ENCODE measurements at places on chromosomes 13 and 19.
A peak's percentile ranks its signal among the peaks of the same experiment; 100 is the strongest.

DNA sequence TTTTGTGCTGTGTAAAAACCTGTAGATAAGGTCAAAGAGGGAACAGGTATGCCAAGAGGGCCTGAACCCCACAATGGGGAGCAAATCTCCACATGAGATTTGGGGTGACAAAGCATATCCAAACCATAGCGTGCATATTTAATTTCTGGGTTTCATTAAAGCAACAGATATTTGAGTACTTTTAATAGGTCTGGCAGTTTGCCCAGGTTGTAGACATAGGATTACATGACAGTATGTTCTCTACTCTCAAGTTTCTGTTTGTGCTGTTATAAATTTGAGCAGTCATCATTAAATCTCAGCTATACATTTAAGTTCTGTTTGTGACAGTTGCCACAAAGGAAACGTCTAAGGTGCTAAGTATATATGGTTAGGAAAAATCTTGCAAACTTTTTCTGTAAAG is 236.4 kb downstream of the ATP8A2 start:
- no peak for DNase-seq

- no peak for DNase-seq
Measured at GRCh38 chr13:42533336-42533591, 40.7 kb upstream of the TNFSF11 start.

- peak; percentile 62 for DNase-seq
Measured at GRCh38 chr13:77065461-77066147, 38.6 kb upstream of the FBXL3 start.

- peak; percentile 93 for DNase-seq
Measured at GRCh38 chr19:41327576-41328156, 17.7 kb downstream of the CCDC97 start.

GRCh38 chr19:6753178-6754031 is 13.8 kb downstream of the SH2D3A start:
- DNase-seq = peak; percentile 82

DNA sequence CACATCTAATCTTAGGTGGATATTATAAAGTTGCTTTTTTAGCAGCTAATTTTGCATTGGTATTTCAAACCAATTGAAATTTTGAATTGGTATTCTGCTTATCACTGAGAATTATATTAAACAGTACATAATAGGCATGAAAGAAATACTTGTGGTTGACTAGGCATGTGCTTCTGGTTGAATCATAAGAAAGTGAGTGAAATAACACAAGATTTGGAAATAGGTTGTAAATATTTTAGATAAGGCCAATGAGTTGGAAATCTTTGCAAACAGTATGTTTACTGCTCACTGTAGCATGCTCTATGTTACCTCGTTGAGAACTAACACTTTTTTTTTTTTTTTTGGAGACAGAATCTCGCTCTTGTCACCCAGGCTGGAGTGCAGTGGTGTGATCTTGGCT is 66.8 kb upstream of the RFC3 start:
- no peak for DNase-seq

GRCh38 chr13:39656325-39656677 is 839 bp downstream of the COG6 start:
- no peak for DNase-seq

DNA sequence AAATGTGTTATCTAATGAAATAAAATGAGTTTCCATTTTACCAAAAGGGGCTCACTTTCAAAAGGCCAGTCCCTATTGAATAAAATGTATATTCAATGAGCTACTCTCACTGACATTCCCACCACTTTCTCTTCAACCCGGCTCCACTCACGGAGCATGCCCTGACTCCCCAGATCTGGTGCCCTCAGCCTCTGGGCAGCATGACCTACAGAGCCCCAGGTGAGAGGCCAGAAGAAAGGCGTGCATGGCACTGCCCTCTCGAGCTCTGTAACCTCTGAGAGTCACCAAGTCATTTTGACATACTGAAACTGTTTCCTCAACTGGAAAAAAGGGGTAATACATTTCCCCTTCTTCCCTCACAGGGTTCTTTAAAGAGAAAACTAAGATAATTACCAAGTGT is 25.2 kb upstream of the SIAH3 start:
- peak; percentile 7 for DNase-seq

GRCh38 chr19:55146705-55147273 is 2.2 kb downstream of the TNNT1 start:
- DNase-seq = no peak

GRCh38 chr19:28543244-28543776 is 669.6 kb downstream of the UQCRFS1 start:
- no peak for DNase-seq

DNA sequence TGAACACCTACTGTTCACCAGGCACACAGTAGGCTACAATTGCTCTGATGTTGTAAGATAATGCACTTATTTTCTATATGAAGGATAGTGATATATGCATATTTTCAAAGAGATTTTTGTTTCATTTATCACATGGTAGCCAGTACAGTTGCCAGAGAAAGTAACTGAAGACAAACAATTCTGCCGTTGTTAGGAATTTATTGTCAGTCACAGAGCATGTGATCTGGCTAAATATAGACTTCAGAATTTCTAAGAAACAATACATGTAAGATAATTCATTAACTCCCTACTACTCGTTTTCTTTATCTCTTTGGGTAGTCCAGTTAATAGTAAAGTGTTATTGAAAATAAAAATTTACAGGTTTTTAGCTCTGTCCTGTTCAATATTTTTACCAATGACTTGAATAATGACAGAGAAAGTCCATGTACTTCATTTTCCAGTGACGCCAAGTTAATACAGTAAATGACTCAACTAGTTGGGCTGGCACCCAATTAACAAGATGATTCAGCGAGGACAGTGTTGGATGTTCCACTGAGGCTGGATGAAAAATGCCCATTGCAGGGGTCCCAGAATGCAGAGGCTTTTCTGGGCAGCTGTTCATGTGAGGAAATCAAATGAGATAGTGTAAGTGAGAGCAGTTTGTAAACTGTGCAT is 35.6 kb downstream of the GJA3 start:
- DNase-seq = no peak

- no peak for DNase-seq
Measured at GRCh38 chr13:21511849-21512248, 52.7 kb upstream of the ZDHHC20 start.

- no peak for DNase-seq
Measured at GRCh38 chr13:33090755-33091414, 74.7 kb downstream of the KL start.

GRCh38 chr13:38090913-38091312 is 221.3 kb upstream of the TRPC4 start:
- no peak for DNase-seq

DNA sequence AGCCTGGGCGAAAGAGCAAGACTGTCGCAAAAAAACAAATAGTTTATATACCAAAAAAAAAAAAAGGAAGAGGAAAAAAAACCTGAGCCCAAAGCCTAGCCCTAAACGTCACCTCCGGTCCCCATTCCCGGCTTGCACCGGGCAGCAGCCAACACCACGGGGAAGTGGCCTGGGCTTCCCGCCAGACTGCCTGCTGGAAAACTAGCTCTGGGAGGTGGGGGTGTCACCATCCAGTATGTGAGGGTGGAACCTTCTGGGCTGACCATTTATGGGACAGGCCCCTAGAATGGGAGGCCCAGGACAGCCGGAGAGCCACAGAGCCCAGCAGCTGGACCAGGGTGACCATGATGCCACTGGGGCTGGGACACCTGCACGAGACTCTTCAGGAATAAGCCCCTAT is 37.3 kb downstream of the IL12RB1 start:
- DNase-seq = peak; percentile 56

GRCh38 chr13:98930151-98930591 is 47.7 kb downstream of the DOCK9 start:
- no peak for DNase-seq

DNA sequence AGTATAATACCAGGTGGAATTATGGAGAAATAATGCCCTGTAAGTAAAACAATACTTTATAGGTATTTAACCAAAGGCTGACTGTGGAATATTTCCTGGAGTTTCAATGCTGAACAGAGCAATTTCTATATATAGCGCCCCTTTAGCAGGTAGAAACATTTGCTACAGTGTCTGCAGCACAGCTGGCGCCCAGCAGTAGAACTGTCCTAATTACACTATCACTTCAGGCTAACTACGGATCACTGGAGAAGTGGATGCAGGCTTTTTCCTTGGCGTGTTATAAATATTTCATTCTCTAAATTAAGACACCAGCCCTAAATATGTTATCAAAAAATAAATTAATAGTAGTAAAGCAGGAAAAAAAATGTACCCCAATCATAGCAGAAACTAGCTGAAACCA is 3.1 kb downstream of the SHISA2 start:
- no peak for DNase-seq

GRCh38 chr19:45882652-45883585 is 3.0 kb downstream of the IRF2BP1 start:
- peak; percentile 82 for DNase-seq

DNA sequence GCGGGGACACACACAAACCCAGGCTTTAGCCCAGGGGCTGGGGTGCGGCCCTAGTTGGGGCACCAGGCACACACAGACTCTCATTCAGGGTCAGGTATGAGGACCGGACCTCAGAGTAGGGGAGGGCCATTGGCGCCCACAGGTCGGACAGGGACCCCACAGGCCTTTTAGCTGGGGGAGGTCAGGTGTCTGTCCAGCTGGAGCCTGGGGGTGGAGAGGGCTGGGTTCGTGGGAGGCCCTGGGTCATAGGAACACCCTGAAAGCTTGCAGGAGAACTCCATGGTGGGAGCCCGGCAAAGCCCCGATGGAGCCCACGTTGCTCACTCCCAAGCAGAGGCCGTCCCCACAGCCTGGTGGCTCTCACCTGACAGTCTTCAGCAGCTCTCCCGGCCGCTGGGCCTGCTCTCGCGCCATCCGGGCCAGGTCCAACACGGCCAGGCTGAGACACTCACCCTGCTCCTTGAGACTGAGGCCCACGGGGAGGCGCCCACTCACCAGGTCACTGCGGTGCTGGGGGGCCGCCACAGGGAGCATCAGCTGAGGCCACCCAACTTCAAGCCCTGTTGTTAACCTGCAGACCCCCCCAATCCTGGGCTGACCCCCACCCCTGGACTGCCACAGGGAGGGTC is 5.0 kb downstream of the JAK3 start:
- no peak for DNase-seq

- no peak for DNase-seq
Measured at GRCh38 chr19:46992699-46993535, 26.7 kb upstream of the NPAS1 start.

DNA sequence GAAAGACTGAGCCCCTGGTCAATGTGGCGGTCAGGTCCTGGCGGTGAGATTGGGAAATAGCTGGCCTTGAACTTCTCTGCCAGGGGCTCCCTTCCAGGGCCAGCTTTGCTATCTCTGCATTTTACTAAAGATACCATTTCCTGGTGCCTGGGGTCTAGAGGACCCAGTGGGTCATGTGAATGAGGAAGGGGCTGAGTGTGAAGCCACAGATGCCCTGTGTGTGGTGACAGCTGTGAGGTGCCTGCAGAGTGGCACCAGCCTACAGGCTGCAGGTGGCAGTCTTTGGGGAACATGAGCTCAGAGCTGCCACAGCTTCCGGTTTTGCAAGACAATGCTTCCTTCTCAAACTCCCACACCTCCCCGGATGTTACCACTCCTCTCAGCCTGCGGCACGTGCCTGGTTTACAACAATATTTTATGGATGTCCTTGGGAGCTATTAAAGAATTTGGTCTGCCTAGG is 5.2 kb upstream of the MLNR start:
- peak; percentile 77 for DNase-seq
